Astrocyte of the hippocampus (primary cell): ENCODE measurements at places on chromosomes 1 and 21.
A peak's percentile ranks its signal among the peaks of the same experiment; 100 is the strongest.

DNA sequence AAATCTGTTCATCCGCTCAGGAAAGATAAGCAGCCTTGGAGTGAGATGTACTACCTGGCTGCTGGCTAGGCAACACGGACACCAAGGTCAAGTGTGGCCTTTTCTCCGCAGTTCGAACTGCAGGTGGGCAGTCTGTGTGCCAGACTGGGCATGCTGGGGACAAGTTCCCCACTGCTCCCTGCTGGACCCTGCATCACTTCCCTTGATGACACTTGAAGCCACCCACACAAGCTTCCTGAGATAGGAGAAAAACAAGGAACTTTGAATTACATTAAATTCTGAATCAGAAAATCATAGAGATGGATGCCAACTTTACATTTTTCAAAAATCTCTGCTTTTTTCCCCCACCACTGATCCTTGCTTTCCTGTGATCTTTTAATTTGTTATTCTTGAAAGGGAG is 38.3 kb downstream of the BEND5 start:
- no peak for DNase-seq

GRCh38 chr1:242467556-242468145 is 56.8 kb downstream of the PLD5 start:
- DNase-seq = peak; percentile 71

DNA sequence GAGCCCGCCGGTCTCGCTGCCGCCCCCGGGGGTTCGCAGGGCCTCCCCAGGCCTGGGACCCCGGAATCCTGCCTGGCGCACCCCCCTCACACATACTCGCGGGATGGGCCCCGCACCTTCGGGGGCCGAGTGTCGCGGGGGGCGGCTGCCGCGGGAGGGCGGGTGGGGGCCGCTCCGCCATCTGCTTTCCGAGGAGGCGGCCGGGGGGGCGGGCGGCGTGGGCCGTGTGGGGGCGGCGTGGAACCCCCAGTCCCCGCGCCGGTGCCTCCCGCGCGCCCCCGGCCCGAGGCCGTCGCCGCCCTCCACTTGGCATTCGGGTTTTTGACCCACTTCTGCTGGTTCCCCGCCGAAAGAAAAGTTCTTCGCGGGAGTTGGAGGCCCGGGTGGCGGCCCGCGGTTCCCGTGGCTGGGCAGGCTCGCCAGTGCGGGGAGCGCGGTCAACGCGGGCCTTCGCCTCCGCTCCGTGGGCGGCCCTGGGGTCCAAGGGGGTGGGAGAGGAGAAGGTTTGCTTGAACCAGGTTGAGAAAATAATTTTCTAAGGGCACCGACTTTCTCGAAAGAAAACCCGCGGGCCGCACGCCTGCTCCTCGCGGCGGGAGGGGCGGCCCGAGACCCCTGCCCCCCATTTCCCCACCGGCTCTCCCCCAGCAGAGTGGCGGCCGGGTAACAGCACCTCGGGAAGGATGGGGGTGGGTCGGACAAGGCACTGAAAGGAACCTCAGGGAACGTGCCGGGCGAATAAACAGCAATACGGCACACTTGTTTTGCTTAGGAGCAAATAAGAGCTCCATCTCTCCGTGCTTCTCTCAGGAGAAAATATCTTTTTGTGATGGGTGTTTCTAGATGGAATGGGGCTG is 1.6 kb downstream of the PHF13 start:
- peak; percentile 40 for DNase-seq

- DNase-seq = no peak
Measured at GRCh38 chr21:17446737-17447136, 66.1 kb upstream of the CXADR start.
